Activated T-helper 1 cell treated with anti-CD3 and anti-CD28 coated beads, Interleukin-12 subunit alpha, Interleukin-12 subunit beta, Interleukin-2, Interleukin-4 antibody, amounts not matched to agents 30 ng/mL and 10 ng/mL and 1 ng/mL, durations not matched to agents 14 hours and 24 hours and 36 hours (primary cell): ENCODE measurements at places on chromosomes 12 and 14.

DNA sequence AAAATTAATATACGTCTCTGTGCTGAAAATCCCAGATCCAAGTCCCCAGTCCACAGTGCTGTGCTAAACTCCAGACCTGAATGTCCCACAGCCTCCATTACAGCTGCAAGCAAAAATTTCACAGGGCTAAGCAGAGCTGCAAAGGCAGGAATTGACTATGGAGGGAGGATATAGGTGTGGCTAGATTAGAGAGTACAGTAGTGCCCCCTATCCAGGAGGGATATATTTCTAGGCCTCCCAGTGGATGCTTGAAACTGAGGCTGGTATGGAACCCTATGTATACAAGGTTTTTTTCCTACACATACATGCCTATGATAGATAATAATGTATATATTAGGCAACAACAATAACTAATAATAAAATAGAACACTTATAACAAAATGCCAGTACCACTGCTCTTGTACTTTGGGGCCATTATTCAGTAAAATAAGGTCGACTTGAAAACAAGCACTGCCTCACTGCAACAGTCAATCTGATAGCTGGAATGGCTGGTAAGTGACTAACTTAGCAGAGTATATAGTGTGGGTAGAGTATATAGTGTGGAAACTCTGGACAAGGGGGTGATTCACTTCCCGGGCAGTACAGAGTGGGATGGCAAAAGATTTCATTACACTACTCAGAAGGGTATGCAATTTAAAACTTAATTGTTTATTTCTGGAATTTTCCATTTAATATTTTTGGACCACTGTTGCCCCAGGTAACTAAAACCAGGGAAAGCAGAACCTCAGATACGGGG lies 82.7 kb downstream of the C14orf132 start:
- DNase-seq: no peak

DNA sequence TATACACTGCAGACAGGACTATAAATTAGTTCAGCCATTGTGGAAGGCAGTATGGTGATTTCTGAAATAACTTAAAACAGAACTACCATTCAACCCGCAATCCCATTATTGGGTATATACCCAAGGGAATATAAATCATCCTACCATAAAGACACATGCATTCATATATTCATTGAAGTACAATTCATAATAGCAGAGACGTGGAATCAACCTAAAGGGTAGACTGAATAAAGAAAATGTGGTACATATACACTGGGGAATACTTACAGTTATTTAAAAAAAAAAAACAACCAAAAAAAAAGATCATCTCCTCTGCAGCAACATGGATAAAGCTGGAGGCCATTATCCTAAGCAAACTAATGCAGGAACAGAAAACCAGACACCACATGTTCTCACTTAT lies 473.9 kb downstream of the TRHDE start:
- DNase-seq: no peak

DNA sequence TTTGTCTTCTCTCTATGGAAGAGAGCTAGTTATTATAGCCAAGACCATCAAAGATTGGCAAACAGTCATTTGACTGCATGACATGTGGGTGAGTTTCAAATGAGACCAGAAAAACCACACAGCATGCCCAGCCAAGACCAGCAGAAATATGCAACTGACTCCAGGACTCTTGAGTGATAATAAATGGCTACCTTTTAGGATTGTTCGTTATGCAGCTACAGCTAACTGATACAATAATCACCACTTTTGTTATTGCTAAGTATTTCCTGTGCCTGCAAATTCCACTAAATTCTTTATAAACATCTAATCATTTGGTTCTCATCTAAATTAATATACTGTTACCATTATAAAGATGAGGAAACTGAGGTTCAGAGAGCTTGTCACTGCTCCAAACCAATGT lies 528.4 kb upstream of the TBX3 start:
- DNase-seq: no peak

DNA sequence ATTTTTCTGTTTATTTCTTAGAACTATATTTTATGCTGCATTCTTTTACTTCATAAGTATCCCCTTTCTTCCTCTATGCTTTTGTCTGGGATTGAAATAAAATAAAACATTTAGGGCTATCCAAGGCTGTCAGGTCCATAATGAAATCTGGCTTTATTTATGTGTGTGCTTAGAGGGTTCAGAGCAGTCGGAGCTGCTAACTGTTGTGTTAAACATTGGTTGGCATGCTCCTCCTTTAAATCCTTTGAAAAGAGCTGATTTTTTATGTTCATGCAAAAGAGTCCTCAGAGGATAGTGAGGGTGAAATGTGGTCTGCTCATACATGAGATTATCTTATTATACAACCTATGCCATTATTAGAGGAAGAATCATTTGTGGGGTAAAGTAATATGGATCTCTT lies 322.3 kb upstream of the E2F7 start:
- DNase-seq: no peak

- DNase-seq: no peak
These were observed 49.2 kb upstream of the LTA4H start for GRCh38 chr12:96084624-96085023.

GRCh38 chr12:27523305-27523641 lies 733 bp upstream of the PPFIBP1 start:
- DNase-seq: no peak
